Mesothelial cell of epicardium (in vitro differentiated cells): ENCODE measurements at places on chromosomes 1 and 21. TPM values are rescaled to one million over a fixed set of nuclear protein-coding genes. Genes with fewer than 3 reads are reported as not detected.

Gene SELL
- 1.4 to 2.5 TPM (median 2.4 TPM) in 3 replicates for total RNA-seq

Gene BEND5
- 11.3 to 14.8 TPM (median 13.7 TPM) in 3 replicates for total RNA-seq

Gene HCRTR1
- total RNA-seq: 0.71 to 1.1 TPM (median 0.98 TPM) in 3 replicates

Gene SLC45A3
- total RNA-seq: 7.0 to 7.5 TPM (median 7.1 TPM) in 3 replicates

Gene PTGER3
- total RNA-seq: 0.29 to 0.59 TPM (median 0.54 TPM) in 3 replicates

Gene C8B
- not detected in 3 replicates for total RNA-seq

GRCh38 chr21:17351766-17352165, 161.1 kb upstream of the CXADR start:
- H3K4me1 ChIP-seq: peaks cover 2% of the 10 kb centered on the region
- H3K27me3 ChIP-seq: peaks cover 6% of the 10 kb centered on the region
- H3K36me3 ChIP-seq: no peaks in the 10 kb centered on the region
- DNase-seq: no peak
- H3K27ac ChIP-seq: no peak overlapping the region

GRCh38 chr1:241654019-241654418, 1.9 kb downstream of the WDR64 start:
- no peak for DNase-seq
- no peaks in the 10 kb centered on the region for H3K36me3 ChIP-seq
- peaks cover 7% of the 10 kb centered on the region for H3K27me3 ChIP-seq
- H3K27ac ChIP-seq: no peak overlapping the region
- H3K4me3 ChIP-seq: no peak overlapping the region

- no peak overlapping the region for H3K4me3 ChIP-seq
- DNase-seq: no peak
Measured at GRCh38 chr21:29190923-29191331, 60.5 kb downstream of the MAP3K7CL start.

DNA sequence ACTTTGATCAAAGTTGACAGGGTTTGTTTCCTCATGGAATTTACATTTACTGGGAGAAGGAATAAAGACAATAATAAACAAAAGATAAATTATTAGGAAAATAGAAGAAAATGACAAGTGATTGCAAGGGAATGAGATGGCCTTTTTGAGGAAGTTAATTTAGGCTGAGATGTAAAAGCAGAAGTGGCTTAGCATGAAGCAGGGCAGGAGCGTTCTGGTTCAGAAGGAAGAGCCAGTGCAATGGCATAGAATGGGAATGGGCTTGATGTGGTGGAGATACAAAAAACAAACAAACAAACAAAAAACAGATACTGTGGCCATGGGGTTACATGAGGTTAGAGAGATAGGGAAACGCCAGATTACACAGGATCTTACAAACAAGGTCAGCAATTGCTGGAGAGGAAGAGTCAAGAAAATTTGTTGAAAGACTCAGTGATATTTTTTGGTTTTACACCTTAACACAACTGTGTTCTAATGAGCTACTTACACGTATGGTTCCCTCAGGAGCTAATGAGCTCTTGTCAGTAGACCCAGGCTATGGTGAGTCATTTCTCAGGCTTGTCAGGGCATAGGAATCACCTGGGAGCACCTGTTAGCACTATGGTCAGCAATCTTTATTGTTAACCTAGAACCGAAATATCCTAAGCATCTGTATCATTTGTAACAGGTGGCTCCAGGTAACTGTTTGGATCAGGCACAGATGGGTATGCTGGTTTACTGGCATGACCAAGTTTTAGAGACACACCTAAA, 8.7 kb upstream of the CADM3 start:
- H3K4me3 ChIP-seq: no peak overlapping the region
- peaks cover 20% of the 10 kb centered on the region for H3K27me3 ChIP-seq
- peaks cover 12% of the 10 kb centered on the region for H3K4me1 ChIP-seq

- no peaks in the 10 kb centered on the region for H3K27me3 ChIP-seq
- H3K4me1 ChIP-seq: peaks cover 47% of the 10 kb centered on the region
- no peaks in the 10 kb centered on the region for H3K36me3 ChIP-seq
- H3K27ac ChIP-seq: peak overlapping the region; percentile 92
- peak; percentile 25 for DNase-seq
Measured at GRCh38 chr1:185565302-185565701, 168.9 kb upstream of the HMCN1 start.

- no peak overlapping the region for H3K27ac ChIP-seq
- no peak for DNase-seq
- peaks cover 26% of the 10 kb centered on the region for H3K4me1 ChIP-seq
- H3K36me3 ChIP-seq: no peaks in the 10 kb centered on the region
Measured at GRCh38 chr21:43355266-43355924, 71.5 kb downstream of the SIK1 start.

DNA sequence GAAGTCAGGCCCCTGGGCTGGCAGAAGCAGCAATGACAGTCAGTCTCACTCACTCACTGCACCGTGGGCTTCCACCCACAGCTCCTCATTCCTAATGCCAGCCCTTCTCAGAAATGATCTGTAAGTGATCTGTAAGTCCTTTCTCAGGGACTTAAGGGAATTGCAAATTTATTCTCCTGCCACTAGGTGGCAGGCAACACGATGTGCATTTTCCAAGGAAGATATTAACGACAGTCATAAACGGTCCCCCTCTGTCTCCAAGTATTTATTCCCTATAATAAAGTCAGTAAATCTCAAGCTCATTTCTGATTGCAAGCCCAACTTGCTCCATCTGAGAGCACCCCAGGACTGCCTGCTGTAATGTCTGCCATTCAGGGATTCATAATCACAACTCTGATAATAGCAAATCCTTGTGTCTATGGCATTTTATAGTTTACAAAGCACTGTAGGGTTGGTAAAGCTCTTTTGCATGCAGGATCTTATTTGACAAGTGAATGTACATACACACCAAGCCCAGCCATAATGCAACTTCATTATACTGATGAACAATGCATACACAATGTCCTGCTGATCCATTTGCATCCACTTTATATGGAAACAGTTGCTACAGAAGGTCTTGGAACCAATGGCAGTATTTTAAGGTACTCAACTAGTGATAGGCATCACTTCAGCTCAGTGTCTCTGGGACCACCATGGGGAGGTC, 380.5 kb upstream of the CAMK1G start:
- H3K4me1 ChIP-seq: peaks cover 25% of the 10 kb centered on the region
- no peak for DNase-seq
- peaks cover 28% of the 10 kb centered on the region for H3K27me3 ChIP-seq

DNA sequence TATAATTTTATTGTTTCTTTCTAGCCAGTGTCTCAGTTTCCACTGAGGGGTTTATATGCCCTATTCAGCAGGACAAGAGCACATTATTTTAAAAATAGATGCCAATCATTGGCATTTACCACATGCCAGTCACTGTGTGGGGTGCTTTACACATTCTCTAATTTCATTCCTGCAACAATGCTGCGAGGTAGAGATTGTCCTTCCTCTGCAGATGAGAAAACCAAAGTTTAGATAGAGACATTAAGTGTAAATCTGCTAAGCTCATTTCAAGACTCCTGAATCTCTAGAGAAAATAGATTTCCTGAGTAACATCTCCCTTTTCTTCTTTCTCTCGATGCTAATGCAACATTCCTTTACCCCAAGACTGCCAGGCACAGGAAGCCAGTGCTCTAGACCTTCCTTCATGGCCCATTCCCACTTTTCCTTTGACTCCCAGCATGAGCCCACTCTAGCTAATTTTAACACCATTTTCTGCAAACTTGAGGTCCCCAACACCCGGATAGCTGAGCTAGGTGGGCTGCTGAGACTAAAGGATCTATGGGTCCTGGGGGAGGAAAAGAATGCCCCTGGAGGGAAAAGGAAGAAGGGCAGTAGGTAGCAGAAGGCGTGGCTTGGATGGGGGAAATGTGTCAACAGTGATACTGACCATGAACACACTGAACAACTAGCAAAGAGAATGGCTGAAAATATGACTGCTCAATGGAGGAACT, 50.0 kb downstream of the SH3GLB1 start:
- no peak overlapping the region for H3K4me3 ChIP-seq
- peaks cover 5% of the 10 kb centered on the region for H3K4me1 ChIP-seq
- H3K27me3 ChIP-seq: peaks cover 23% of the 10 kb centered on the region
- no peak for DNase-seq
- H3K27ac ChIP-seq: no peak overlapping the region

- peaks cover 3% of the 10 kb centered on the region for H3K36me3 ChIP-seq
- H3K27me3 ChIP-seq: peaks cover 17% of the 10 kb centered on the region
- H3K27ac ChIP-seq: peak overlapping the region; percentile 61
- no peak overlapping the region for H3K4me3 ChIP-seq
- H3K4me1 ChIP-seq: peaks cover 3% of the 10 kb centered on the region
Measured at GRCh38 chr1:109104364-109105151, 9.4 kb upstream of the ELAPOR1 start.

- H3K4me1 ChIP-seq: no peaks in the 10 kb centered on the region
- no peak for DNase-seq
- H3K36me3 ChIP-seq: no peaks in the 10 kb centered on the region
Measured at GRCh38 chr1:95033843-95034242, 38.9 kb downstream of the ALG14 start.

DNA sequence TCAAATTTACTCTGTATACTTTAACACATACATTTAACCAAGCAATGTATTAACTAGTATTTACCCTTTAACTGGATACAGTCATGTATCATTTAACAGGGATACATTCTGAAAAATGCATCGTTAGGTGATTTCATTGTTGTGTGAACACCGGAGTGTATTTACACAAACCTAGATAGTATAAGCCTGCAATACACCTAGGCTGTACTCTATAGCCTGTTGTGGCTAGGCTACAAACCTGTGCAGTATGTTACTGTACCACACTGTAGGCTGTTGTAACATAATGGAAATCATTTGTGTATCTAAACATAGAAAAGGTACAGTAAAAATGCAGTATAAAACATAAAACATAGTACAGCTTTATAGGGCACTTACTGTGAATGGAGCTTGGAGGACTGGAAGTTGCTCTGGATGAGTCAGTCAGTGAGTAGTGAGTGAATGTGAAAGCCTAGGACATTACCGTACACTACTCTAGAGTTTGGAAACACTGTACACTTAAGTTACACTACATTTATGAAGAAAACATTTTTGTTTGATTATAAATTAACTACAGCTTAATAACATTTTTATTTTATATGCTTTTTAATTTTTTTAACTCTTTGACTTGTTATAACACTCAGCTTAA, 21.3 kb downstream of the RGS4 start:
- DNase-seq: no peak
- no peak overlapping the region for H3K27ac ChIP-seq
- H3K4me1 ChIP-seq: peaks cover 7% of the 10 kb centered on the region
- H3K4me3 ChIP-seq: no peak overlapping the region
- H3K36me3 ChIP-seq: no peaks in the 10 kb centered on the region
- H3K27me3 ChIP-seq: peaks cover 8% of the 10 kb centered on the region

DNA sequence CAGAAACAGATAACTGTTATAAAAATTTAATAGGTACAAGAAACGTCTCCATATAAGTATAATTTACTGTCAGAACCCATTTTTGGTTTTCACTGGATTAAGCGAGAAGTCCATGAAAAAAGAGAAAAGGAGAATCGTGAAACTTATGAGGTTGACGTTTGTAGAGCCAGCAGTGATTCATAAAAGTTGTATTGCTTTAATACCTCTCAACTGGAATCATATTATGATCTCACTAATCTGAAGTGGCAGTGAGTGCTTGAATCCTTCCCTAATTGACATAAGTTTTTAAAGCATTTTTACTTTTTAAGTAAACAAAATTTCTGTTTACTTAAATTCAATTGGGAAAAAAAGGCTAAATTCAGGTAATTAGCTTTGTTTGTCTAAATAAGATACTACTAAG, 315.3 kb downstream of the TPR start:
- no peak for DNase-seq
- peaks cover 6% of the 10 kb centered on the region for H3K36me3 ChIP-seq
- H3K27me3 ChIP-seq: no peaks in the 10 kb centered on the region
- H3K27ac ChIP-seq: no peak overlapping the region

- no peaks in the 10 kb centered on the region for H3K27me3 ChIP-seq
- H3K27ac ChIP-seq: no peak overlapping the region
- no peak overlapping the region for H3K4me3 ChIP-seq
- H3K4me1 ChIP-seq: no peaks in the 10 kb centered on the region
- H3K36me3 ChIP-seq: no peaks in the 10 kb centered on the region
- DNase-seq: no peak
Measured at GRCh38 chr1:68270951-68271350, 38.6 kb upstream of the WLS start.

DNA sequence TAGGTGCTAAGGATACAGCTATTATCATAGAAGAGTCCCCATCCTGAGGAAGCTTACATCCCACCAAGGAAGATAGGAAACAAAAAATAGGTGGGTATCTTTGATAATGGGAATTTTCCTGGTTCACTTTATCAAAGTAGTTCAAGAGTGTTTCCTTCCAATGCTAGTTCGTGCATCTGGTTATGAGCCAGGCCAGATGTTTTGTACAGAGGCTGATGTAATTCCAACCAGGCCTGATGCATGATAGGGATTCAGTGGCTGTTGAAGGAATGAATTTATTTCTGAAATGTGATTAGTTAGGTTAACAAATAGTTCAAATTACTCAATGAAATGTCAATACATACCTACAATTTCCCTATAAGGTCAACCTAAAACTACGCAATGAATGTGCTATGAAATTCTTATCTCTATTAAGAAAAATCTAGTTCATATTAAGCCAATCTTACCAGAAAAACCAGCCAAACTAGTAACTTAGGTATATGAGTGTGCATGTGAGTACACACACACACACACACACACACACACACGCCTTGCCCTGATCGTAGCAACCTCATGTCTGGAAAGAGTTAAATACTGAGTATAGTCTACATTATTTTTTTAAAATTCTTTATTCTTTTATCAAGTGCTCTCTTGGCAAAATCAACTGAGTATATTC, 9.5 kb upstream of the ZBTB18 start:
- H3K4me3 ChIP-seq: no peak overlapping the region
- no peaks in the 10 kb centered on the region for H3K27me3 ChIP-seq
- no peak for DNase-seq
- H3K36me3 ChIP-seq: no peaks in the 10 kb centered on the region

DNA sequence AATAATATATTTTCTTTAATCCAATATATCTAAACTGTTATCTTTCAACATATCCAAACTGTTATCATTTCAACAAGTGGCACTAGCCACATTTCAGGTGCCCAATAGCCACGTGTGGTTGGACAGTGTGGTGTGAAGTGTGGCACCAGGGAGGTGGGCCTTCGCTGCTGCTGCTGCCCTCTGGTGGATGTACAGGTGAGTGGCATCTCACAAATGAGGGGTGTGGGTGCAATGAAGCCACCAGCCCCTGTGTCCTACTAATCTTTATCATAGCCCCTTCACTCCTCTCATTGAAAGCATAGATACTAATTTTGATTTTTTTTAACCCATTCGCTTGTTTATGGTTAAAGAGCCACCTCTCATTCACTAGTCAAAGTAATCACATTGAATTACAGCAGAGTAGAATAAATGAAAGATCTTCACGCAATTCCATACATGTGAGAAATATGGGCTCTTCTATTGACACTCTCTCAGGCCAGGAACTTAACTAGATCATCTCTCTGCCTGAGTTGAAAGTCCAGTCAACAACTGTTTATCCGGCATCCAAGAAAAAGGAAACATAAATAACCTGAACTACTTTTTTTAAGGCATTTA, 499.2 kb downstream of the OMA1 start:
- peaks cover 9% of the 10 kb centered on the region for H3K27me3 ChIP-seq
- no peak for DNase-seq
- no peak overlapping the region for H3K27ac ChIP-seq
- H3K4me1 ChIP-seq: no peaks in the 10 kb centered on the region

- no peak overlapping the region for H3K27ac ChIP-seq
- H3K4me1 ChIP-seq: peaks cover 5% of the 10 kb centered on the region
- H3K27me3 ChIP-seq: no peaks in the 10 kb centered on the region
- no peak overlapping the region for H3K4me3 ChIP-seq
- no peaks in the 10 kb centered on the region for H3K36me3 ChIP-seq
Measured at GRCh38 chr1:40936931-40937339, 42.6 kb upstream of the CTPS1 start.

- peak overlapping the region; percentile 76 for H3K27ac ChIP-seq
- peak overlapping the region; percentile 75 for H3K4me3 ChIP-seq
- no peaks in the 10 kb centered on the region for H3K27me3 ChIP-seq
Measured at GRCh38 chr1:155253797-155254196, 1.5 kb downstream of the ENTREP3 start.

- DNase-seq: no peak
- H3K27ac ChIP-seq: no peak overlapping the region
Measured at GRCh38 chr1:206514813-206515387, 7.6 kb downstream of the RASSF5 start.
